ENCODE measurements at places on chromosomes 7 and 10.
A peak's percentile ranks its signal among the peaks of the same experiment; 100 is the strongest.

DNA sequence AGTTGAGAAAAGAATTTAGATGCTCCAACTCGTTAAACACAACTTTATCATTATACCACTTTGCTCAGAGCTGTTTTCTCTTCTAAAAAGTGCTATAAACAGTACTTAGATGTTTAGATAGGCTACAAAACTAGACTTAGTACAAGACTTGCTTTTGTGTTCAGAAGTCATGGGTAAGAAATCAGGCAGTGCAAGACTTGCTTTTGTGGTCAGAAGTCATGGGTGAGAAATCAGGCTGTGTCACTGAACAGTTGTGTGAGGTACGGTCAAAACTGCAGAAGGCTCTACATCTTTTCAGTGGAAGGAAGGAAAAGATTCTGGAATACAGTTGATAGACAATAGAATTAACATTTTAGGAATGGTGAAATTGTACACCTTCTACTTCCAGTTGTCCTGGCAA, 239.7 kb downstream of the DNAJB9 start:
- no peak for DNase-seq

- no peak for DNase-seq
Measured at GRCh38 chr10:101858723-101859500, 15.3 kb upstream of the KCNIP2 start.

- DNase-seq = no peak
Measured at GRCh38 chr10:112230325-112230988, 46.9 kb upstream of the GPAM start.

- DNase-seq = no peak
Measured at GRCh38 chr7:138713191-138713590, 12.0 kb upstream of the SVOPL start.

- DNase-seq = peak; percentile 51
Measured at GRCh38 chr7:130363026-130363847, 17.1 kb upstream of the CPA1 start.

- DNase-seq = no peak
Measured at GRCh38 chr7:119522263-119522662, 750.7 kb upstream of the KCND2 start.

DNA sequence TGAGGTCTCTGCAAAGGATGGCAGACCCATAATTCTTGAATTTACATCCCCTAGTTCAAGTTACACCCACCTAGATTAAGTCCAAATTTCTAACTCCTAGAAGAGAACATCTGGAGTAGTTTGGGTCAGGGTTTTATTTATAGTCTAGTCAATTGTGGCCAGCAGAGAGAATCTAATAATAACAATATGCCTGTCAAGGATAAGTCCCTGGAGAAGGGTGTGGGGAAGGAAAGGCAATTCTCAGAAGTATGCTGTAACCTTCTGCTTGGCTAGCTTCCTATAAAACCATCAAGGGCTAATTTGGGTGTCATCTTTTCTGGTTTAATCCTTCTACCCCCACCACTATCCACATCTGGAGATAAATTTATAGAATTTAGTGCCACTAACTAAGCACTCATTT, 52.8 kb upstream of the SEMA3E start:
- DNase-seq = no peak

DNA sequence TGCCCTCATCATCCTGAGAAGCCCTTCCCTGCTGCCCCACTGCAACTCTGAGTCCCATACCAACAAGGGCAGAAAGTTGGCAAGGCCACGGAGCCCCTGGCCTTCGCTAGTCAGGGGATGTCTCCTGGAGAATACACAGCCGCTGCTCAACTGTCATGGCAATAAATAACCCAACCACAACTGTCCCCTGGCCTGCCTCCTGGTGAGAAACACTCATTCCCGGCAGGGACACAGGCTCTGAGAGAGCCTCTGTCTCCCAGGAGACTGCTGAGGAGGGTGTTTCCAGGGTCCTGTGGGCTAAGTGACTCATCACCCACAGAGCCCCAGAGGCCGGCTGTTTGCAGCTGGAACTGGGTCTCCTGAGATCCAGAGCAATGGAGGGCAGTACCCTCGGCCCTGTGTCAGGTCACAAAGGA, 354.1 kb downstream of the TNS3 start:
- no peak for DNase-seq

- no peak for DNase-seq
Measured at GRCh38 chr10:15202639-15203038, 34.1 kb upstream of the NMT2 start.

GRCh38 chr7:139820089-139820488, 9.0 kb upstream of the TBXAS1 start:
- no peak for DNase-seq

Measured in thoracic aorta (tissue), 2 donors.